Dorsolateral prefrontal cortex (tissue), 122 donors: ENCODE measurements at places on chromosomes 4 and X.
A peak's percentile ranks its signal among the peaks of the same experiment; 100 is the strongest.

GRCh38 chrX:83077606-83078005, 430.5 kb upstream of the POU3F4 start:
- peak; percentile 39 for DNase-seq

DNA sequence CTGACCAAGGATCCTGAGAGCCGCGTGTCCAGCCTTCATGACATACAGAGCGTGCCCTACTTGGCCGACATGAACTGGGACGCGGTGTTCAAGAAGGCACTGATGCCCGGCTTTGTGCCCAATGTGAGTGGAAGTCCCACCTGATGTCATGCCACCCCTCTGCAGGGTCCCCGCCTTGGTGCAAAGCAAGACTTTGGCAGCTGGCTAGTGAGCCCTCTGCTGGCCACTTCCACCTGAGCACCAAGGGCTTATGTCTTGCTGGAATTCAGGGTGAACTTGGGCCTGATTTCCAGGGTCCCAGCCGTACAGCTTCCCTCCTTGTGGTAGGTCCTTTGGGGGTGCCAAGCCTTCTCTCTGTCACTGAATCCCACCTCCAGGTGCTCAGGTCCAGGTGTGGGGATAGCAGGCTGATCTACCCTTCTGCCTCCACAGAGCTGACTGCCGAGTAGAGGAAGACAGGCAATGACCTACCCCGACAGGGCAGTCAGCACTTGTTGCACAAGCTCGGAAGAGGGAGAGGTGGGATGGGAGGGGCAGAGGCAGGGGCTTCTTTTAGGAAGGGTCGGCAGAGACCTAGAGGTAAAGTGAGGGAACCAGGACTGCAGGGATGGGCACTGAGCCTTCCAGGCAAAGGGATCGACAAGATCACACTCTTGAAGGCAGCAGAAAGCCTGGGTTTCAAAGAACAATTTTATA, 248.1 kb downstream of the EVC2 start:
- DNase-seq: no peak

- DNase-seq: peak; percentile 17
These were observed 677 bp upstream of the NONO start for GRCh38 chrX:71282514-71283402.

- DNase-seq: no peak
These were observed 169.5 kb downstream of the ARHGAP10 start for GRCh38 chr4:147901388-147901787.

DNA sequence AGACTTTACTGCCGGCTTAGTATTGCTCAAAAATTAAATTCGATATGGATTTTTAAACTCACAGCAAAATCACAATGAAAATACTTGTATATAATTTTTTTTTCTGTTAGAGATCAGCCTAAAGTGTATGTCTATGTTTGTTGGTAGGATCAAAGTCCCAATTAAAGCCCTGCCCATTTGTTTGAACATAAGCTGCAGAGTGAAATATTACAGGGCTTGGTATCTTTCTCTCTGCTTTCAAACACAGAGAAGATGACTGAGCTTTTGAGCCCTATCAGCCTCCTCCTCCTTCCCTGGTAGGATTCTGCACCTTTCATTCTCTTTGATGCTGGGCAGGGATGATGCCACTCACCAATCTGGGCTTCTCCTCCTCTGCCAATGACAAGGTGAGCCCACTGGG, 345.4 kb downstream of the PPP1R2C start:
- DNase-seq: no peak

- peak; percentile 54 for DNase-seq
These were observed 274.9 kb upstream of the GK2 start for GRCh38 chr4:79682801-79683530.

GRCh38 chr4:102759831-102760644, 730 bp downstream of the MANBA start:
- DNase-seq: peak; percentile 14

DNA sequence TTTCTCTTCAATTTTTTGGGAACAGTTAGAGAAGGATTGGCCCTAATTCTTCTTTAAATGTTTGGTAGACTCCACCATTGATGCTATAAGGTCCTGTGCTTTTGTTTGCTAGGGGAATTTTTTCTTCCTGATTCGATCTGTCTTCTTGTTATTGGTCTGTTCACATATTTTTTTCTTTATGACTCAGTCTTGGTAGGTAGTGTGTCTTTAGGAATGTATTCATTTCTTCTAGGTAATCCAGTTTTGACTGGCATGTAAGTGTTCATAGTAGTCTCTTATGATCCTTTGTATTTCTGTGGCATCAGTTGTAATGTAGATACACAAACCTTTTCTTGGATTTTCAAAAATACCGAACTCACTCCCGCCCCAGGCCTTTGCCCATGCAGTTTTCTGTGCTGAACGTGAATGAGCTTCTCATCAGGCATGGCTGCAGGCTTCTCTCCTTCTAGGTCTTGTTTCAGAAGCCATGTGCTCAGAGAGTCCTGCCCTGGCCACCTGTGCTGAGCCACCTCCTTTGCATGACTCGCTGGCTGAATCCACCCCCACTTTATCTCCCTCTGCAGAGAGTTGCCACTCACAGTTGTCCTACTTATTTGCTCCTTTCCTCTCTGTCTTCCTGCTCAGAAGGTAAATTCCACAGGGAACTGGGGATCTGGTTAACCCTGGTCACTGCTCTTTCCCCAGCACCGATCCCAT, 67.0 kb downstream of the STK32B start:
- DNase-seq: no peak

GRCh38 chrX:100379388-100379986, 30.6 kb downstream of the PCDH19 start:
- no peak for DNase-seq

DNA sequence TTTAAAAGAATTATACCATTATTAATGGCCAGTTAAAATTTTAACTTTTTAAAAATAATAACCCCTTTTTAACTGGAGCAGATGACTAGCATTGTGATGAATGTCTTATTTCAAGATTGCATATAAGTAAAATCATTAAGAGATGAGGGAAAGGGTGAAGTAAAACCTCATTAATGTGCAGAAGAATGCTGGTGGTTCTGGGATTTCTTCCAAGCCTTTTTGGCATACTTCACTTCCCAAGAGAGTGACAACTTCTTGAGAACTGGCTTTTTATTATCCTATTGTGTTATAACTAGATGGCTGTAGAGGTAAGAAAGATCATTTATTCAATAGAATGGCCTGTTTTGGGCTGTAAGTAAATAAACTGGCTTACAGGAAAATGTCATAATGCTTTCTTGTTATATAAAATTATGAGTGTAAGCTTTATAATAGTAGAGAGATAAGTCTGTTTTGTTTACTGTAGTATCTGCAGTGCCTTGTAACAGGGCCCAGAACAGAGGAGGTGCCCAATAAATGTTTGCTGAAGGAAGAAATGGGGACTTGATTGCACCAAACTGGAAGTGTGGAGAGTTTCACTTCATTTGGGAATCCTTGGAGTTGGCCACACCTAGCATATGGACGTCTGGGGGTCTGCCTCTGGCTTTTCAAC, 242.9 kb upstream of the PITX2 start:
- DNase-seq: no peak

GRCh38 chr4:99159699-99160098, 15.6 kb upstream of the ADH4 start:
- no peak for DNase-seq

DNA sequence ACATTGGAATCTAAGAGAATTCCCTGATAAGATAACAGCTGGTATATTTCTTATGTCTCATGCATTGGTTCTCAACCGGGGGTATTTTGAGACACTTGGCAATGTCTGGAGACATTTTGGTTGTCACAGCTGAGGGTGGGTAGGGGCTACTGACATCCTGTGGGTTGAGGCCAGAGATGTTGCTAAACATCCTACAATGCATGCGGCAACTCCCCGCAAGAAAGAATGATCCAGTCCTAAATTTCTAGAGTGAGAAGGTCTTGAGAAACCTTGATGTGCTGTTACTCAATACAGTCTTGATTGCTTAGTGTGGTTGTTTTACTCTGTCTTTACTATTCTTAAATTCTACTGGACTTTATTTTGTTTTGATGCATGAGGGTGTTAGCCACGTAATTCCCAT, 287.2 kb downstream of the FRMPD4 start:
- DNase-seq: no peak

GRCh38 chrX:23811108-23811651, 28.2 kb downstream of the SAT1 start:
- no peak for DNase-seq

- peak; percentile 31 for DNase-seq
These were observed 760 bp downstream of the UGT8 start for GRCh38 chr4:114599231-114599902.

DNA sequence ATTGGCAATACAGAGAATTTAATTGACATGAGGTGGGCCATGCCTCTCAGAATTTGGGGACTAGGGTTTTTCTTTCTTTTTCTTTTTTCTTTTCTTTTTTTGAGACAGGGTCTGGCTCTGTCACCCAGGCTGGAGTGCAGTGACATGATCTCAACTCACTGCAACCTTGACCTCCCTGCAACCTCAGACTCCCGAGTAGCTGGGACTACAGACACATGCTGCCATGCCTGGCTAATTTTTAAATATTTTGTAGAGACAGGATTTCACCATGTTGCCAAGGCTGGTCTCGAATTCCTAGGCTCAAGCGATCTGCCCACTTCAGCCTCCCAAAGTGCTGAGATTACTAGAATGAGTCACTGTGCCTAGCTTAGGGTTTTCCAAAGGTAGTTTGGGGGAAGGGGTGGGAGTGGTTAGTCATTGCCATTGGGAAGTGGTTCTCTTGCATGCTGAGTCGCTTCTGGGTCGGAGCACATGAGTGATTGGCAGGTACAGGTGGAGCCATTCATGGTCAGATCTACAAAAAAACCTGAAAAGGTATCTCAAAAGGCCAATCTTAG, 54.5 kb downstream of the MID2 start:
- no peak for DNase-seq

DNA sequence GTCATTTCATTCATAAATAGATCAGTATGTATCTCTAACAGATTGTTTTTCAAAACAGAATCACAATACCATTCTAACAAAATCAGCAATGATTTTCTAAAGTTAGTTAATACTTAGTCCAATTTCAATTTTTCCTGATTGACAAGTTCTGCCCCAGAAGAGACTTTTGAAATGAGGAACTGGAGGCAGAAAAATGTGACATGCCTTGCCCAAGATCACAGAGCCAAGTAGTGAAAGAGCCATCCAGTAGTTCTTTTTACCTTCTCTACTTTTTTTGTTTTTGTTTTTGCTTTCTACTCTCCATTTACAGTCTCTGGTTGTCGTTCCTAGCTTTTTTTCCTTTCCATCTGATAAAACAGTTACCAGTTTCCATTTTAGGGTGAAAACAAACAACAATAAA, 129.3 kb upstream of the TMEM164 start:
- DNase-seq: no peak

DNA sequence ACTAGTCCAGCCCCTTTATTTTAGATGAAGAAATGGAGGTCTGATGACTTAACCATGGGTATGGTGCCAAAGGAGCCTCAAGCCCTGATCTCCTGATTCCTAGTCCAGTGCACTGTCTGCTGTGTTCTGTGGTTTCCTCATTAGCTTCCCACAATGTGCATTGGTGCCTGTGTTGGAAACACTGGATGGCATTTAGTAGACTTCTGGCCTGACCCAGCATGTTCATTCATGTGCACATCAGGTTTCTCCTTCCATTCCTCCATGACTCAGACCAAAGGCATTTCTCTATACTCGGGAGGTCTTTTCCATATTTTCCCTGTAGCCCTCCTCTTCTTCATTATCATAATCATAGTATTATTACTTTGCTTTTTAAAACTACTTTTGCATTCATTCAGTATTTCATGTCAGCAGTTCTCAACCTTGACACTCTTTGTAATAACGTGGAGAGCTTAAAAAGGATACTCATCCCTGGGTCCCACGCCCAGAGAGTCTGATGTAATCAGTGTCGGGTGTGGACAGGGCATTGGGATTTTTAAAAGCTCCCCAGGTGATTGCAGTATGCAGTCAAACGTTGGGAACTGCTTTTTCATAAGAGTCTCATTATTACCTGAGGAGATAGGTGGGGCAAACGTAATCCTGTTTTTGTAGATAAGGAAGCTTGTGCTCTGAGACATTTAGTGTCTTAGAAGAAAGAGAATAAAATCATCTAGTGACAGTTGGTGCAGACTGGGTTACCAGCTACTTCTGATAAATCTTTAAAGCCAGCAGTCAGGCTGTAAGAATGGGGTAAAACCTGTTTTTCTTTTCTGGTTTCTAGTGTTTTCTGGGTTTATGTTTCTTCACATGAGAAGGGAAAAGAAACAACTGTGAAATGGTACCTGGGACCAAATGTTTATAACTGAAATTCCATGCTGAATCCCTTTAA, 40.9 kb upstream of the XK start:
- no peak for DNase-seq

DNA sequence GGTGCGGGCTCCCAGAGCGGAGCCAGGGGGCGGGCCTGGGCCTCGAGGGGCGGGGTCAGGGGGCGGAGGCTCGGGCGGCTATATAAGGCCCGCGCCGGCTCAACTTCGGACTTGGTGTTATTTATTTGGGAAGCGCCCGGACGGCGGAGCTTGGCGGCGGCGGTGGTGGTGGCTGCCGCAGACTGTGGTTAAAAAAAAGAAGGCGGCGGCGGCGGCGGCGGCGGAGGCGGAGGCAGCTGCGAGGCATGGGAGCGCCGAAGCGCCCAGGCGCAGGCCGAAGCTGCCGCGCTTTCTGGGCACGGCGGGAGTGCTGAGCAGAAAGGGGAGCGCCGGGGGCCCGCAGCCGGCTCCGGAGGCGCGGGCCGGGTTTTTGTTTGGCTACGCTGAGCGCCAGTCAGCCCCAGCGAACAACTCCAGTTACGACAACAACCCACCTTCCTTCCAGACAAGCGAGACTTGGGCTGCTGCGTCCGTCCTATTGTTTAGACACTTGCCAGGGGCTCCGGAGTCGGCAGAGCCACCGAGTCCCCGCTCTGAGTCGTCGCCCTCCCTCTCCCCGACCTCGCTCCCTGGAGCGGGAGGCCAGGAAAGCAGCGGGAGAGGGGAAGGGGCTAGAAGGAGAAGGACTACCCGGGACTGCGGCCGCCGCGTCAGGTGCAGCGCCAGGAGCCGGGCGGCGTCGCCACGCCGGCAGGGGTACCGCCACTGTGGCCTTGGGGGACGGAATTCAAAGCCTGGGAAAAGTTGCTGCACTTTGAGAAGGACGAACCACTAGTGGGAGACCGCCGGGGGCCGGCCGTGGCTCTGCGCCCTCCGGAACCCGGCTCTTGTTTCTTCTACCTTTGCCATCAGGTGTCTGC, at the start of gene SLIT2:
Gene SLIT2 (plus strand): TSS at position 110 of the 860 bp plus-strand sequence. CDS start 1,911 bp downstream, outside the sequence.
- DNase-seq: peak; percentile 78

GRCh38 chr4:56469489-56470210, 2.2 kb downstream of the SRP72 start:
- DNase-seq: no peak

GRCh38 chr4:6869944-6870343, 39.7 kb upstream of the TBC1D14 start:
- no peak for DNase-seq

GRCh38 chr4:122218762-122219161, 66.6 kb downstream of the BLTP1 start:
- no peak for DNase-seq
